Gastrocnemius medialis (tissue), 4 donors: ENCODE measurements at places on chromosomes 3 and 15. TPM values are rescaled to one million over a fixed set of nuclear protein-coding genes. Genes with fewer than 3 reads are reported as not detected.

DNA sequence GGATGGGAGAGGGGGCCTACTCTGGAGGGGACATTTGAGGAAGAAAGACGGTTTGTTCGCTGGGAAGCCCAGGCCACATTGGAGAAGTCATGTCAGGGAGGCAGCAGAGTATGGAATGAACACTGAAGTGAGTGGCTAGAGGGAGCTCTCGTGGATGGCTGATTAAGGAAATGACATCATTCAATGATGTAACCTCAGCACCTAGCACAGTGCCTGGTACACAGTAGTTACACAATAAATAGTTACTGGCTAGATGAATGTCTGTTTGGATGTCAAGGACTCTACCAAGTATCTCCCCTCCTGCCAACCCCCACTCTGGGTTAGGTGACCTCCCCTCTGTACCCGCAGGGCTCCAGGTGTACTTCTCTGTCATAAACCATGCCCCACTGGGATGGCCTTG, 121.1 kb downstream of the CLSTN2 start:
- no peak for DNase-seq

- DNase-seq: no peak
Measured at GRCh38 chr15:32698773-32699390, 18.9 kb upstream of the GREM1 start.

GRCh38 chr3:143571548-143571947, 276.7 kb downstream of the SLC9A9 start:
- no peak for DNase-seq

GRCh38 chr3:70981231-70981880, 602.2 kb downstream of the FOXP1 start:
- DNase-seq: no peak

DNA sequence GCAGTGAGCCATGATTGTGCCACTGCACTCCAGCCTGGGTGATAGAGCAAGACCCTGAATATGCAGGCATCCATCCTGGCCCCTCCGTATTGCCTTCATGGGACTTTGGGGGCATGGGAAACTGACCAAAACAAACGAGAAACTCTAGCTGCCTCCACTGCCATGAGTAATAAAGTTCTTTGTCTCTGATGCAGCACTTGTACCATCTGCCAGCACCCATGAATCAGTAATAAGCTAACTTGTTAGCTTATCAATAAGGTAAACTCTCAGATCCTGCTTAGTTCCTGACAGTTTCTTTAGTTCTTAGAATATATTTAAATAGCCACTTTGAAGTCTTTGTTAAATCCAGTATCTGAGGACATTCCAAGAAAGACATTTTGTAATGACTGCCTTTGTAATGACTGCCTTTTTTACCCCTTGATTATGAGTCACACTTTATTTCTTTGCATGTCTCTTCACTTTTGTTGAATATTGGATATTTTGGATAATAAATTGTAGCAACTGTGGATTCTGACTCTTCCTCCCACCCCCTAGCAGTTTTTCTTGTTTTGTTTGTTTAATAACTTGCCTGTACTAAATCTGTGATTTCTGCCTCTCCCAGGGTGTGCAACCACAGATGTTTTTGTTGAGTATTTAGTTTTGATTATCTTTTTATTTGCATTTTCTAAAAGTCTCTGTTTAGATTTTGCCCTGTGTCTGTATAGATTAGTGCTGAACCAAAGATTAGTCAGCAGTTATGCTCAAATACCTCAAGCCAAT, 136.9 kb downstream of the HCN4 start:
- no peak for DNase-seq

Gene PPP2R3A
- total RNA-seq: 30.3 TPM

DNA sequence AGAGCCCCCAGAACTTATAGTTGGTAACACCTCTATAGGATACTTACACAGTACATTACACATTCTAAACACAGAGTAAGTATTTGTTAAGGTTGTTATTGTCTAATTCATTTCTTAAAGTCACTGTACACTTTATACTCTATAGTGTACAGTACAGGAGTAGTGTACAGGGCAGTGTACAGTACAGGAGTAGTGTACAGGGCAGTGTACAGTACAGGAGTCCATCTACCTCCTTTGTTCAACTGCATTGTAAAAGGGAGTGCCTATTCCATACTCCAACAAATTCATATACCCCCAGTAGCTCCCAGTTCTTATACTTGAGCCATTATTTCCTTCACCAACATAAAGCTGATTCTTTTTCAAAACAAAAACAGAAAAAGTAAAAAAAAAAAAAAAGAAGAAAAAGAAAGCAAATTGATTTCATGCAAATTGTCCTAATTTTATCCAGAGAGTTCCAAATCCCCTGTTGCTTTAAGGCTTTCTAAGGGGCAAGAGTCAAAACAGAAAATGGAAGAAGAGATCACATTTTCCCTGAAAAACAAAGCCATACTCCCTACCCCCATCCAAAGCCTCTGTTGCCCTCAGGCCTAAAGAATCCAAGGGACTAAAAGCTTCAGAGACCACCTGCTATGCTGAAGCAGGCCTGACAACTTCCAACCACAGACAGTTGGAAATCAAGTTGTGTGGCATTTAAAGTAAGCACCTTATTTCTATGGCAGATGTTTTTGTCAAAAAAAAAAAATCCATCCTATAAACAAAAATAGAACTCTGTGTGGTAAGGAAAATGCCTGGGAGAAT, 125.6 kb downstream of the PLCH1 start:
- no peak for DNase-seq

DNA sequence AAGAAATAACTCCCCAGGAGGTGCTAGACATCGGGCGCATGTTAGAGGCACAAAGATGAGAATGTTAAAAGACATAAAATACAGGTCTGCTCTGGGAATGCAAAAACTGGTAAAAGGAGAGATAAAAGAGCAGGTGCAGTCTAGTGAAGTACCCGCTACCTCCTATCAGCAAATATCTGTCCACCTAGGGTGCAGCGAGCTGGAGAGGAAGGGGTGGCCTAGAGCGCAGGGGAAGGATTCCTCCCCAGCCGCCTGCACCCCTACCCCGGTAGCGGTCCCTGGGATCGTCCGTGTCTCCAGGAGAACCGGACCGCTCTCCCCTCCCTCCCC, 237 bp upstream of the ZNF662 start:
- DNase-seq: no peak

GRCh38 chr15:66670175-66670574, 31.9 kb upstream of the SMAD6 start:
- no peak for DNase-seq

Gene CTDSPL
- total RNA-seq: 12.1 TPM

GRCh38 chr15:72135719-72136118, 17.5 kb downstream of the SENP8 start:
- no peak for DNase-seq

GRCh38 chr3:129764090-129764489, 129.4 kb downstream of the TMCC1 start:
- no peak for DNase-seq

Gene PPP1R14D
- total RNA-seq: not detected

GRCh38 chr15:101429646-101430045, 59.9 kb downstream of the PCSK6 start:
- DNase-seq: no peak

DNA sequence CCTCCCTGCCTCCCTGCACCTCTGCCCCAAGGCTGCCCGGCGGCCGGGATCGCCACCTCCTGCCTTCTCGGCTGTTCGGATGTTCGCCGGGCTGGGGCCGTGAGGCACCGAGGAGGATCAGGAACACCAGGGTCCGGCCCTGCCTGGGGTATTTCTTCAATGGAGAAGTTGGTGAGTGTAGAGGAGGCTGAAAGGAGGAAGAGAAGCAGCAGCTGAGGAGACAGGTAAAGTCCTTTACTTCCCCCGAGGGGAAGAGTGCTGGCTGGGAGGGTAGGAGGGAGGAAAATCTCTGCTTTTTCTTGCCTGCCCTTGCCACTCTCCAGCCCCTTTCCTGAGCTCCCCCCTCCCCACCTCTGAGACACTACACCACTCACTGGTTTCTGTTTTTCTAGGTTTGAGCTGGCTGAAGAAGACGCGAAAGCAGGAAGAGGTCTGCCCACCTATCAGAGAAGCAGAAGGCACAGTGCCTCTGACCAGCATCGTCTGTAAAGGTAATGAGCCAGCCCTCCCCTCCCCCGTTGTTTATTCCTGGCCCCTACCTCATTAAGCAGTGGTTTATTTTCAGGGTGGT, 519 bp downstream of the ASB7 start:
- no peak for DNase-seq
